HTR-8/SVneo (cell line): ENCODE measurements at places on chromosomes 3 and 15.

DNA sequence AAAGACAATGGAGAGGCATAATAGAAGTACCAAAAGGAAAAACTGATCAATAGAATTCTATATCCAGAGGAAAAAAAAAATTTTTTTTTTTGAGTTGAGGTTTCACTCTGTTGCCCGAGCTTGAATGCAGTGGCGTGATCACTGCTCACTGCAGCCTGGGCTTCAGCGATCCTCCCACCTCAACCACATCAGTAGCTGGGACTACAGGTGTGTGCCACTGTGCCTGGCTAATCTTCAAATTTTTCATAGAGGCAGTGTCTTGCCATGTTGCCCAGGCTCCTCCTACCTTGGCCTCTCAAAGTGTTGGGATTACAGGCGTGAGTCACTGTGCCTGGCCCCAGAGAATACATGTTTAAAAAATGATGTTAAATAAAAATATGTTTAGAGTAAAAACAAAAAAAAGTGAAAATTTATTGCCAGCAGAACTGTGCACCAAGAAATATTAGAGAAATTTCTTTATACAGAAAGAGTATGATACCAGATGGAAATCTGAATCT, 154.3 kb upstream of the ZBTB20 start:
- DNase-seq: no peak

GRCh38 chr3:13144163-13145023, 71.2 kb upstream of the IQSEC1 start:
- no peak for DNase-seq

- no peak for DNase-seq
Observed at GRCh38 chr15:94196531-94196930, 34.8 kb upstream of the MCTP2 start.

DNA sequence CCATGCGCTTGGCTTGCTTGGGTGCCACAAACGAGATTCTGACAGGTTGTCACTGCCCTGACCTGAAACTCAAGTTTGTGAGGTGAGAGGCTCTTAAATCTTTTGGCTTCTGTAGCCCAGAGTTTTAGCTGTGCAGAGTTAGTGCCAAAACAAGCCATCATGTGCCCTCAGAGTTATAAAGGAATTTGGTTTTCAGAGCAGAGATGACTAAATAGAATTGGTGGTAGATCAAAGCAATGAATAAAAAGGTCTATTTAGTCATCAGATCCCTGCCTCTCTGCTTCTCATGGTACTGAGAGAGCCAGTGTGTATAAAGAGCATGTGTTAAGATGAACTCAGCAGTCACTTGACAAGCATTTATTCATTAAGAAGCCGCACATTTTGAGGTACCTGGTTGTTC, 207.5 kb upstream of the DPH6 start:
- DNase-seq: no peak

- DNase-seq: peak; percentile 12
Observed at GRCh38 chr3:107523289-107523538, 452 bp downstream of the BBX start.

- no peak for DNase-seq
Observed at GRCh38 chr3:194107107-194107506, 28.8 kb upstream of the HES1 start.

GRCh38 chr3:194584320-194584776, 48.9 kb downstream of the TMEM44 start:
- no peak for DNase-seq

DNA sequence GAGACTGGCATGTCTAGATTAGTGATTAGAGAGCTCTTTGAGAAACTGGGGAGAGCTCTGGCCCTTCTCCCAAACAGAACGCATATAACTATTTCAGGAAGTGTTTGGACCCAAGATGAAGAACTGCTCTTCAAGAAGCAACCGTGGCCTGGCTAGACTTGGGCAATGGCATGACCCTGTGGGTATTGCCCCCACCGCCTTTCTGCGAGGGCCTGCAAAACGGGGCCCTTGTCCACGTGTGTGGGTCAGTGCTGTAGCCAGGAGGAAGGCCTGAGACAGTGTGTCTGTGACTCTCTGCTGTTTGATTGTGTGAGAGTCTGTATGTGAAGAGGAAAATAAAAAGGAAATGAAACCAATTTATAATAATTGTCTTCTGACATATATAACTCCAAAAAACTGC, 42.5 kb downstream of the EEFSEC start:
- DNase-seq: no peak

DNA sequence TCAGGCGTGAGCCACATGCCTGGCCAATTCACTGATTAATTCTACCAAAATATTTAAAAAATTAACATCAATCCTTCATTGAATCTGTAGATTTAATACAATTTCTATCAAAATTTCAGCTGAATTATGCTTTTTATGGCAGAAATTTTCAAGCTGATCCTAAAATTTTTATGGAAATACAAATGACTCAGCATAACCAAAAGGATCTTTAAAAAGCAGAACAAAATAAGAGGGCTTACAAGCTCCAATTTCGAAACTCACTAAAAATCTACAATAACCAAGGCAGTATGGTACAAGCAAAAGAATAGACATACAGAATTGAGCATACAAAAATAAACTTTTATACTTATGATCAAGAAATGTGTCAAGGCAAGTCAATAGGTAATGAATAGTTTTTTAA, 180.4 kb upstream of the CTNNB1 start:
- DNase-seq: no peak

DNA sequence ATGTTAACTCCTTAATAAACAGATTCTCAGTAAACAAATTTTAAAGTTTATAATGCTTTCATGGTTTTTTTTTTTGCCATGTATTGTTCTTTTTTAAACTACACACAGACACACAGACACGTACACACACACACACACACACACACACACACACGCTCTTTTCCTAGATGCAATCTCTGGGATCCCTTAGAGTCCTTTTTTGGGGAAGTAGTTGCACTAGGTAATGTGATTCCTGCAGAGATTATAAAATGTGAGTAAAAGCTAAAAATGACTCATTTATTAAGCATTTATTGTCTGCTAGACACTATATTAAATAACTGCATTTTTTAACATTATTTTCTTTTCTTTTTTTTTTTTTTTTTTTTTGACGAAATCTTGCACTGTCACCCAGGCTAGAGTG, 19.9 kb downstream of the NDUFB5 start:
- DNase-seq: no peak

GRCh38 chr3:124333931-124334640, 342.2 kb upstream of the ROPN1 start:
- DNase-seq: no peak

GRCh38 chr3:16102905-16103364, 71.5 kb upstream of the GALNT15 start:
- no peak for DNase-seq

DNA sequence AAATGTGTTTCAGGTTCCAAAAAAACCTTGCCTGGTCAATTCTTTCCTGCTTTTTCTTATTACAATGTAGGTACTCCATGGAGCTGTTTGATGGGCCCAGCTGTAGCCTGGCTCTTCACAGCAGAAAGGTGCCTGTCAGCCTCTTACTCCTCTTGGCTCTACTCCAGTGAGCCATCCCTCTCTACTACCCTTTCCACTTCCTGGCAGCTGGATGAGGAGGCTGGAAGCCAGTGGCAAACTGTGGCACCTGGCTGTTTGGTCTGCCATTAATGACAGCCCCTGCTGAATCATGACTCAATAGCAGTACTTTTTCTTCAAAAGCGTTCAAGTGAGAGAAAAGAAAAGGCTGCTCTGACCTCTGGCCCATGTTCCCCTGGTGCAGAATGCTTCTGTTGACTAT, 618.1 kb downstream of the PYDC2 start:
- DNase-seq: no peak

DNA sequence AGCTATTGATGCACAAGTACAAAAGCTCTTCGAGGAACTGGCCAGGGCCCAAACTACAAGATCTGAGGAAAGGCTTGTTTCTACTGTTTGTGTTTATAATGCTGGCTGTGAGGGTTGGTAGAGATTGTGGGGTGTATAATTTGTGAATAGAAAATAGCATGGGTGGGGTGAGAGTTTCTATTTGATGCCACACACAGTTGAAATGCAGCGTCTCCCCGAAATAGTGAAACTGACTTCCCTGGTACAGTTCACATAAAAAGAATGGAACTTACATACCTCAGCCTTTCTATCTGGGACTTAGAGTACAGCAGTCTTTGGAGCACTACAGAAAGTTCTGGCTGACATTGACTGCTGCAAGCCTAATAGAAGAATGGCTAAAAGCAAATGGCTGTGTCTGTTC, 91.3 kb downstream of the DTWD1 start:
- DNase-seq: no peak

- DNase-seq: no peak
Observed at GRCh38 chr3:29576181-29576580, 295.3 kb downstream of the RBMS3 start.

- no peak for DNase-seq
Observed at GRCh38 chr3:129607391-129608068, 1.1 kb upstream of the PLXND1 start.

DNA sequence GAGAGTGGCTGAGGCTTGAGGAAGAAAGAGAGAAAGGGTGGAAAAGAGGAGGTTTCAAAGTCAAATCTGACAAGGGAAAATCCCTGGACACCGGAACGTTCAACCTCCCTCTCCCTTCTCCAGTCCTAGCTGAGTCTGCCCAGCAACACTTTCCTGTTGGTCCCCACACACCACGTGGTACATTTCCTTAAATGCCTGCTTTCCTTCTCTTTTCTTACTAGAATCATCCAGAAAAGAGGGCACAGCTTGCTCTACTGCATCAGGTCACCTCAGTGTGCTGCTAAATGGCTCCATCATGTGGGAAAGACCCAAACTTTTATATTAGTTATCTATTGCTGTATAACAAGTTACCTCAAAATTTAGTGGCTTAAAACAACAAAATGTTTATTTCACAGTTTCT, 181.2 kb downstream of the NECTIN3 start:
- no peak for DNase-seq

GRCh38 chr3:23068016-23068728, 135.0 kb upstream of the UBE2E2 start:
- DNase-seq: no peak

DNA sequence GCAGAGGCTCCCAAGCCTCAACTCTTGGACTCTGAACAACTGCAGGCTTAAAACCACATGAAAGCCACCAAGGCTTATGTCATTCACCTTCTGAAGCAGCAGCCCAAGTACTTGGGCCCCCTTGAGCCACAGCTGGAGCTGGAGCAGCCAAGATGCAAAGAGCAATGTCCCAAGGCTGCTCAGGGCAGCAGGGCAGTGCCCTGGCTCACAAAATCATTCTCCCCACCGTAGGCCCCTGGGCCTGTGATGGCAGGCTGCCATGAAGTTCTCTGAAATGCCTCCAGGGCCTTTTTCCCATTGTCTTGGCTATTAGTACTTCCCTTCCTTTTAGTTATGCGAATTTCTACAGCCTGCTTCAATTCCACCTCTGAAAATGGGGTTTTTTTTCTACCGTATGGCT, 83.4 kb downstream of the DCLK3 start:
- no peak for DNase-seq

- DNase-seq: no peak
Observed at GRCh38 chr3:53513556-53514190, 19.3 kb downstream of the CACNA1D start.

DNA sequence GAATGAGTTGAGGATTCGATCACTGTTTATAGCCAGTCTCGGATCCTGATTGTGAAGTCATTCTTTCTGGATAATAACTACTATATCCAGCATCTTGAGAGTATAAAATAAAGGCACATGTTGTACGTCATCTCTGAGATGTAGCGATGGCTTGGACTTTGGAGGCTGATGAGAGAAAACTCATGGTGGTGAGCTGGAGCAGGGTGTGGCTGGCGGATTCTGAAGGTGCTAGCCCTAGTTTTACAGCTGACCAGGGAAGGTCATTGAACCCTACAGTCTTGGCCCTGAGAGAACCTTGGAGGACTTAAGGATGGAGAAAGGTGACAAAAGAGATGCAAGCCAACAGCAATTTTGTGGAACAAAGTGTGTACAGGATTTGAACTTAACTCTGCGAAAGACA, 153.8 kb downstream of the IGF1R start:
- no peak for DNase-seq

DNA sequence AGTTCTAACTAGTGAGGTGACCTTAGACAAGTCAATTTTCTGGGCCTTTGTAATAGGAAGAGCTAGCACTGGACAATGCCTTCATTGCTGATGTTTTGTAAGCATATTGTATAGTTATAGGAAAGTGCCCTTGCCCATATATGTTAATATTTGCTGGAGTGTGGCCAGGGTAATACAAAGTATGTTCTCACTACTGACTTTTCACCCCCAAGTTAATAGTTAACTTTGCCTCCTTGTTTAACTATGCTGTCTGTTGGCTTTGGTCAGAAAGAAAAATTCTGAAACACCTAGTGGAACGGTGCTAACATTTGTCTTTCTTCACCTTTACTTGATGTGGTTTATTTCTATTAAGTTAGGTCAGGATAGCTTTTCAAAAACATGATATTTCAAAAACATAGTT, 287.4 kb upstream of the CTNNB1 start:
- DNase-seq: no peak

- DNase-seq: no peak
Observed at GRCh38 chr3:18489939-18490338, 64.8 kb upstream of the SATB1 start.

GRCh38 chr15:72796515-72797337, 13.2 kb upstream of the ADPGK start:
- peak; percentile 75 for DNase-seq

DNA sequence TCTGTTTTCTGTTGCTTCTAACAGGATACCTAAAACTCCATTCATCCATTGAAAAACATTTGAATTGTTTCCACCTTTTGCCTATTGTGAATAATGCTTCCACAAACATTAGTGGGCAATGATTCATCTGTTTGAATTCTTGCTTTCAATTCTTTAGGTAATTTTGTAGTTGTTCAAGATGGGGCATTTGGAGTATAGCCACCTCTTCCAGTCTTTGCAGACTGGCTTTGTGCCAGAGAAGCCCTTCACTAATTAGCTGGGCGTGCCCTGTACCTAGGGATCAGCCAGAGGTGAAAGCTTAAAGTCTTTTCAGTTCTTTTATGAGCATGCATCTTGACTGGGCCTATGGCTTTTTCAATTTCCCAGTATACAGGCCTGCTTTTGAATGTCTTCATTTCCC, 10.9 kb downstream of the RTP1 start:
- no peak for DNase-seq

- DNase-seq: no peak
Observed at GRCh38 chr3:71050538-71051258, 532.8 kb downstream of the FOXP1 start.

GRCh38 chr15:33872416-33873106, 95.7 kb upstream of the CHRM5 start:
- no peak for DNase-seq

GRCh38 chr3:95277613-95278012, 1214.8 kb downstream of the NSUN3 start:
- no peak for DNase-seq

DNA sequence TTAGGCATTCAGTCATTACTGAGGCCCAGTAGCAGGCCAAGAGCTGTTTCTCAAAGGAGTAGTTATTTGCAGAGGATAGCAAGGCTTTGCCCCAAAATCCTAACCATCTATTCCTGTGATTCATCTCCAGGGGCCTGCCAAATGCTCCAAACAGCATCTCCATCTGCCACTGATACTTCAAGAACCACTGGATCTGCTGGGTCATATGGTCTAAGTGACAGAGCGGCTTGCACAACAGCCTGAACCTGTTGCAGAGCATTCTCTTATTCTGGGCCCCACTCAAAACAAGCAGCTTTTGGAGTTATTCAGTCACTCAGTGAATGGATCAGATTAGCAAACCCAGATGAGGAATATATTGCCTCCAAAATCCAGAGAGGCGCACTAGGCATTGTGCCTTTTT, 68.8 kb upstream of the ALDH1A3 start:
- DNase-seq: no peak
